Left kidney (tissue), 8 donors: ENCODE measurements at places on chromosomes 7 and 10. TPM values are rescaled to one million over a fixed set of nuclear protein-coding genes. Genes with fewer than 3 reads are reported as not detected.
A peak's percentile ranks its signal among the peaks of the same experiment; 100 is the strongest.

Gene OR2A12
- 0.05 TPM for polyA plus RNA-seq

DNA sequence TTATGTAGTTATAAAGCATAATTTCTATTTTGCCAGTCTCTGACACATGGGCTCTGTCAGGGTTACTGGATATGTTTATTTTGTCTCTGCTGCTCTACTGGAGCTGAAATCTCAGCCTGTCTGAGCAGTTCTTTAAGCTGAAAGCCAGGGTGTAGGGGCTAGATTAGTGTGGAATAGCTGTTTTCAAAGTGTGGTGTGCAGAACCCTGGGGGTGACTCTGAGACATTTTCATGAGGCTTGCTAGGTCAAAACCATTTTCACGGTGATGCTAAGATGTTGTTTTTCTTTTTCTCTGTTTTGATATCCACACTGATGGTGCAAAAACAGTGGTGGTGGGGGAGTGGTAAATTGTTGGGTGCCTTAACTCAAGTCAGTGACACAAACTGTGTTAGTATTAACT is 45.5 kb downstream of the CREM start:
- DNase-seq: no peak

GRCh38 chr7:131225619-131226513 is 101.8 kb upstream of the MKLN1 start:
- peak; percentile 31 for DNase-seq

- DNase-seq: no peak
Measured at GRCh38 chr7:32507414-32507813, 12.1 kb downstream of the AVL9 start.

GRCh38 chr7:157061979-157062378 is 51.5 kb upstream of the MNX1 start:
- DNase-seq: no peak

DNA sequence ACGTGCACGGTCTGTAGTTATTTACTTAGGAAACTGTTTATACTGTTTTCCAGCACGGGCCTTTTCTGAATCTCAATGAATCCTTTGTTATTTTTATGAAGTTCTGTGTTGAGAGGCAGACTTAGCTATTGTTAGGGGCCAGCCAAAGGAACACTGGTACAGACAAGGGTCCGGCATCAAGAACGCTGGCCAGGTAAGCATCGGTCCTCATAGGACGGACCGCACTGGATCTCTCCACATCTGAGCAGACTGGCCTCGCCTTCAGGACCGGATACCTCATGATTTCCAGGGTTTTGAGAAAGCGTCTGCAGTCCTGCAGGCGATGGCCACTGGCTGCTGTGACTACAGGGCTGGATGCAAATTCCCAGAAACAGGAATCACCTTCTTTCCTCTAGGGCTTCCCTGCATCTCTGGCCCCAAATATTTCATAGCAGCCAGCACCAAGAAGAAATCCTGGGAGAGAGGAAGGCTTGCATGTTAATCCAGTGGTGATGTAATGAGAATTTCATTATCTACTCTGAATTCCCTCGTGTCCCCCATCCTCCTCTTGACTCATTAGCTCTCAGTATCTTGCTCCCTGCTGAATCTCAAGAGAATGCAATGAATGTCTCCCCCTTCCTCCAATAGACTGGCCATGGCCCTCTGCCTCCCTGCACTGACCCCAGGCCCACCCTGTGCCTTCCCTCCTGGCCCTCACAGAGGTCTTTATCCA is 325.4 kb upstream of the NPVF start:
- DNase-seq: no peak

GRCh38 chr10:8279598-8279997 is 225.1 kb downstream of the GATA3 start:
- no peak for DNase-seq

GRCh38 chr7:17142831-17143541 is 155.5 kb upstream of the AHR start:
- no peak for DNase-seq

DNA sequence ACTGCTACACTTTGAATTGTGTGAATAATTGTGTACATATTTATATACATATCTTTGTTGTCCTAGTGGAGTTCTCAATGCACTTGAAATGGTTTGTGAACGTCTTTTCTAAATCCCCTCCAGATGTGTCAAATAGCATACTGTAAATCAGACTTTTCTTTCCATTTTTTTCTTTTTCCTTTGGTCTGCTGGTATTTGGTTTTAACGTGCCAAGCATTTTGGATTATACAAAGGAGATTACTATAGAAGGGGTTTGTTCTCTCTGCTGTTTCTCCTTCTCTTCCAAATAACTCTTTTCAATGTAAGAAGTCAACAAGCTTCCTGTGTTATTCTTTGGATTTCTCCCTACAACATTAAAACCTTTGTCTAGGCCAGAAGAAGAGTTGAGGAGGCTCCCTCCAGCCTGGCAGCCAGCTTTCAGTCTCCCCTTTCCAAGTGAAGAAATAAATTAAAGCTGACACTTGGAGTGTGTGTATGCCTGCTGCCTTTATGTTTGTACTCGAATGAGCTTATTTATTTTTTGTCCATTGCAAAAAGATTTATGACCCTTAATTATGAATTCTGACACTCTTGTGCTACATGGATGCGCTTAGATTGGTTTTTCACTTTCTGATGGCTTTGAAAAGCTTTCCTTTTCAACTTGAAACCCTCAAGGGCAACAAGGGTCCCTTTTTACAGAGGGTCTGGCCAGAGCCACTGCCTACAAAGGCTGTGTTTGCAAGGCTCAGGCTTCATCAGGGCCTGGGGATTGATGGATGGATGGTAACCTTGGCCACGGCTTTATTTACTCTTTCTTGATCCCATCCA is 107.8 kb downstream of the RAB18 start:
- DNase-seq: no peak

GRCh38 chr7:70574970-70575799 is 556.8 kb upstream of the GALNT17 start:
- no peak for DNase-seq

Gene LRIT1
- polyA plus RNA-seq: not detected

GRCh38 chr10:122588381-122588780 is 27.8 kb downstream of the DMBT1 start:
- DNase-seq: no peak

GRCh38 chr10:78915190-78915518 is 153.6 kb upstream of the ZMIZ1 start:
- DNase-seq: no peak

DNA sequence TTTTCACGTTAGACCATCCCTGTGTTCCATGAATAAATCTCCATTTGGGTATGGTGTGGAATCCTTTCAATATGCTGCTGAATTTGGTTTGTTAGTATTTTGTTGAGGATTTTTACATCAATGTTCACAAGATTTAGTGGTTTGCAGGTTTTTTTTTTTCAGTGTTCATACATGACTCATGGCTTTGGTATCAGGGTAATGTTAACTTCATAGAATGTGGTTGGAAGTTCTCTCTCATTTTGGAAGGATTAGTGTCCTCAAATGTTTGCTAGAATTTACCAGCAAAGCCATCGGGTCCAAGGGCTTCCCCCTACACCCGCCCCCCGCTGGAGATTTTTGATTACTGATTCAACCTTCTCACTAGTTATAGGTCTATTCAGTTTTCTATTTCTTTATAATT is 398.0 kb downstream of the NXPH1 start:
- DNase-seq: no peak

DNA sequence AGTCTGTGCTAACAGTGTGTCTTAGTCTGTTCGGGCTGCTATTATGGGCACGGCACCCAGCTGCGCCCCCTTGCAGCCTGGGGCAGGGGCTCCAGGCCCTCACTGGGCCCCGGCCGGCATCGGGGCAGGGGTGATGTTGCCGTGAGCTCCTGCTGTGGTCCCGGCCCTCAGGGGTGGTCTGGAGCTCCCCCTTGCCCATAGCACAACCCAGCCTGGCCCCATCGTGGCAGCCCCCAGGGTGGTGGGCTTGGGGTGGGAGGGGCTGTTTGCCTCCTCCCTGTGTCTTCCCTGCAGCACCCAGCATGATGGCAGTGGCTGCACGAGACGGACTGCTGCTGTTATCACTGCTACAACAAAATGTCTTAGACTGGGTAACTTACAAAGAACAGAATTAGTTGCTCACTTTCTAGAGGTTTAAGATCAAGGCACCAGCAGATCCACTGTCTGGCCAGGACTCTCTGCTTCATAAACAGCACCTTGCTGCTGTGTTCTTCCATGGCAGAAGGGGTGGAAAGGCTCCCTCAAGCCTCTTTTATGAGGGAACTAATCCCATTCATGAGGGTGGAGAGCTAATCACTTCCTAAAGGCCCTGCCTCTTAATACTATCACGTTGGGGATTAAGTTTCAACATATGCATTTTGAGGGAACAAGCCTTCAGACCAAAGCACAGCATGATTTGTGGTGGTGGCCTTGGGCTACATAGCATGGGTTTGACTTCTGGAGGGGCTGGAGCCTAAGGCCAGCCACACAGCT is 149.5 kb downstream of the SEC23IP start:
- no peak for DNase-seq

- DNase-seq: no peak
Measured at GRCh38 chr7:157220916-157221569, 82.3 kb downstream of the UBE3C start.

DNA sequence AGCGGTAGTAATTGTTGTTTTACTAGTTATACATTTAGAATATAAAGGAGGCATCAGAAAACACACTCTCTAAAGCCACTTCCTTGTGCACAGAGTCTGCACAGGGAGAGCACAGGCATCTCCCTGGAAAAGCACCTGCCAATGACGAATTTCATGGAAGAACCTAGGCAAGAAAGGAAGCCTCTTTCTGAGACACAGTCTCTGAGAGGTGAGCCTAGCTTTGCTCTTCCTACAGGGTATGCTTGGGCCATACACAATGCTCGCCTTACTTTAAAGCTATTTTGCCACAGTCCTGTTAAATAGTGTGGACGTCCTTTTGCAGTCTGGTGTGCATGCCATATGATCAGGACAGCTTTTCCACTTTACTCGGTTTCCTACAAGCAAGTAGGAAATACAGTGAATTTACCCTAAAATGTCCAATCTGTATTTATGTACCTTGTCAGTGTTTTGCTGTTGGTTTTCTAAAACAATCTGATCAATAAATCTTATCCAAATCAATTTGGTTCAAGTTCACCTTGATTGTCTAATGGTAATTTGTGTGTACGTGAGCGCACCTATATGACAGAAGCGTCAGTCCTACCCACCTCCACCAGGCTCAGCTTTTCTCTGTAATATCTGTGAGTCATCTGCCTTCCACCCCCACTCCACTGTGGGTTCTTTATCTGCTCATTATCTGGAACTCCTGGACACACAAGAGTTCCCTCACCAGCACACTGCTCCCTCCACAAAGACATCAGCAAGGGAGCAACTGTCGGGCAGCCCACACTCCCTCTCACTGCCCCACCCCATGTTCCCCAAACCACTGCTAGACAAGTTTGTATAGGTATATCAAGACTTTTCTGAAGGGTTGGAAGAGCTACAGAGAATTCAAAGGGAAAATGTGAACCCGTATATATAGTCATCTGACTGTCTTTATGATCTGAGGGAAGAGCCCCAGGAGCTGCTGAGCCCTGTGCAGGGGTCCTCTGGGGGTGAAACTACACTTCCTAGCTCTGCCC is 65.2 kb downstream of the KLHDC10 start:
- no peak for DNase-seq

DNA sequence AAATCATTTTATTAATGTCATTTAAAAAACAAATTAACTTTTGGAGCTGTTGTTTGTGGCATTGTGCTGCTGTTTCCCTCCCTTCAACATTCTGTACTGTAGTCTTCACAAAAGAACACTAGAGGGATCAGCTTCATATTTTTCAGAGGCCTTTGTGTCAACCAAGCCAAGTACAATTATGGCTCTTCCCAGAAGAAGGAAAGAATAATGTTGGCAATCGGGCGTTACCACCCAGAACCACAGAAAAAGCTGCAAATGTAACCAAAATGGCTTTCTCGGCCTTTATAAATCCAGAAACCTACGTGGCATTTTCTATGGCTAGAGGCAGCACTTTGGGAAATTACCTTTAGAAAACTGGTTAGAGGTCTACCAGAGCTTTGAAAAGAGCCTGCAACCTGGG is 98.8 kb upstream of the COL1A2 start:
- DNase-seq: peak; percentile 66

GRCh38 chr7:41627645-41628298 is 75.1 kb downstream of the INHBA start:
- DNase-seq: no peak

Gene ADD3
- 353 TPM for polyA plus RNA-seq

GRCh38 chr7:41967156-41967555 is 264.3 kb upstream of the INHBA start:
- DNase-seq: no peak

DNA sequence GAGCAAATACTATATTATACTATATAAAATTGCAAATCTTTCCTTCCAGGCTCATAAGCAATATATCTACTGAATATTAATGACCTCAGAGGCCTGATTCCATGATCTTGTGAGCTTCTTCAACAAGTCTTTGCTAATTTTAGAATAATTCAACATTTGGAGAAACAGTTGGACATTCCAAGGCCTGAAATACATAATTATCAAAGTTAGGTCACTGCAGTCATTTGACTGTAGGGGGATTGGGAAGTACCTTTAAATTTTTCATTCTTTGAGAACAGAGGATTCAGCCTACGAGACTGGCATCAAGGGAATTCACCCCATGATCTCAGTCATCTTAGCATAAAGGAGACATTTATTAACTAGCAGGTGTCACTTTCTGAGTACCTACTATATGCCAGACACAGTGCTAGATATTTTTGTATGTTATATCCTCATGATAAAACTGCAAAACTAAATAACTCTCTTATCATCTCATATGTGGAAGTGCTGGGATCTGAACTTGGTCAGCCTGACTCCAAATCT is 85.4 kb downstream of the DOCK4 start:
- no peak for DNase-seq

DNA sequence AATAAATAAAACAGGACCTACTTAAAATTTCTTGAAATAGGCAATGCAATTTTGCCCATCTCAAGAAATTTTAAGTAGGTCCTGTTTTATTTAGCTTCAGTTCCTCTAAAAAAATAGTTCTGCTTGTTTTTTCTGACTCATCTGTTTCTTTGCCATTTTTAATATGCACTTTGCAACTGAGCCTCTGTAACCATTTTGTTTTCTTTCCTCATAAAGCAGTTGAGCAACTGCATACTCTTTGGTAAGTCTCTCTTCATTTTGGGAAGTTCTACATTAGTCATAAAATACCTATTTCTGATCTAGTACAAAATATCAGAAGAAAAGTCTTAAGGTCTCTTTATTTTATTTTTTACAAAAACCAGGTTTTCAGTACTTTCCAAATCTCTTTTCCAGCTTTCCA is 18.0 kb downstream of the TAS2R40 start:
- no peak for DNase-seq

Gene CEP55
- polyA plus RNA-seq: 21.6 TPM

DNA sequence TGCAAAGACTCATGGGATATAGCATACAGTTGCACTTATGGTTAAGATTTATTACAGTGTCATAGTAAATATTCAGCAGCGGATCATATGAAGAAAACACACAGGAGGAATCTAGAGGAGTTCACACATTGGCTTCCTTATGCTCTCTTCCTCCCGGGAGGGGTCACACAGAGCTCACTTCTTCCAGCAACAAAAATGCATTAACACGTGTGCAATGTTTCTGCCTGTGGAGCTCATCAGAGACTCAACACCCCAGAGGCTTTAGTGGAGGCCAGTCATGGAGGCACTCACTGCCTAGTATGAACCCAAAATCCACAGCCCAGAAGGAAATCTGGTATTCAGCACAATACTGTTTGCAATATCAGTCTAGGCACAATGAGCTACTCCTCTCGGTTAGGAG is 202.8 kb upstream of the PRSS1 start:
- DNase-seq: no peak

Gene RPEL1
- 0.18 TPM for polyA plus RNA-seq

- DNase-seq: no peak
Measured at GRCh38 chr7:84970670-84971069, 216.2 kb downstream of the SEMA3D start.
